ENCODE measurements at places on chromosomes 1 and 21.

GRCh38 chr1:113770031-113770430 lies 10.7 kb upstream of the PHTF1 start:
- no peak for DNase-seq

GRCh38 chr1:165300400-165300903 lies 56.1 kb downstream of the LMX1A start:
- DNase-seq, result no peak

- no peak for DNase-seq
Observed at GRCh38 chr1:237384213-237384612, 342.2 kb downstream of the RYR2 start.

DNA sequence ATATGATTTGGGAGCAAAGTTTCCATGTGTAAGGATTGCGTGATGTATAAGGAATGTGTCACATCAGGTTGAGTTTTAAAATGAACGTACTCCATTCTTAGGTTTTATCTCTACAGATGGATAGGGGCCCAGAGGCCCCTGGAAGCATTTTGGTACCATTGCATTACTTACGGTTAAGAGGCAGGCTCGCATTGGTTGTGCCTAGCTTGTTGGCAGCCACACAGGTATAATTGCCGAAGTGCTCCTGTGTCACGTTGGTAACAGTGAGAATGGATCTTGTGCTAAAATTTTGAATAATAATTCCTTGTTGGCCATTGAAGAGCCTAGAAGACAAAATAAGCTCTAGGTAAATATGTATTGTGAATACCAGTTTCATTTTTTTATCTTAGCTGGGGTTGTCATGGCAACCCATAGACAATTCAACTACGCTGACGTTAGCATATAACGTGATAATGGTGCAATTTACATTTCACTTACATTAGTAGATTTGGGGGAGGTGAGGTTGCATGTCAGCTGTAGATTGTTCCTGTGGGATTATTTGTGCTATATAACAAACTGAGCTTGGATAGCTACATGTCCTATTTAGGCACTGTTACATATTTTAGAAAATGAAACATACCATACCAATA lies 511.9 kb upstream of the ZRANB2 start:
- no peak for DNase-seq

- DNase-seq, result no peak
Observed at GRCh38 chr1:65267683-65268082, 41.7 kb upstream of the DNAJC6 start.

DNA sequence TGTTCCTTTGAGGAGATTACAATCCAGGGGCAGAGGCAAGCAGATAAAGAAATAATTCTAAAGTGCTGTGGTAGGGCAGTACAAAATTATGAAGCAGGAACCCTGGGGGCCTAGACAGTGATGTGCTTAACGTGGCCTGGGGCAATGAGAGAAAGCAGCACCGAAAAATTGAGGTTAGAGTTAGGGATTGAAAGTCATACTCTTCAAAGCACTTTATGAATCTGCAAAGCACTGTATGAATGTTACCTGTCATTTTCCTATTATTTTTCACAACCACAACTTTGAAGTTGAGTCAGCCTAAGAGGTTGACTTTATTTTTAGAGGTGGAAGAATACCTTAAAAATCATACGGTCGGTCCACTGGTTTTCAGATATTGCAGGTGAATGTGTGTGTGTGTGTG lies 183.4 kb upstream of the NFIA start:
- no peak for DNase-seq

- no peak for DNase-seq
Observed at GRCh38 chr1:107531065-107531908, 390.4 kb downstream of the NTNG1 start.

DNA sequence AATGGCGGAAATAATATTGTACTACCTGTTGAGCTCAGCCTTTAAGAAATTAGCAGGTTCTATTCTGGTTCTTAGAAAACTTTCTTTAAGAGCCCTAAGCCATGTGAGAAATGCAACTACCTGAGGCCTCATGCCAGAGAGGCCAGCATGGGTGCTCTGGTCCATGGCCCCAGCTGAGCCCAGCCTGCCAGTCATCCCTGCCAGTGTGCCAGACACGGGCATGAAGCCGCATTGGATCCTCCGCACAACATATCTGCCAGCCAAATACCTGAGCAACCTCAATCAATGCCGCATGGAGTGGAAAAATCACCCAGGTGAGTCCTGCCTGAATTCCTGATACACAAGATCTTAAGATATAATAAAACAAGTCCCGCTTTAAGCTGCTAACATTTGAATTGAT lies 91.8 kb downstream of the C21orf91 start:
- DNase-seq, result no peak

DNA sequence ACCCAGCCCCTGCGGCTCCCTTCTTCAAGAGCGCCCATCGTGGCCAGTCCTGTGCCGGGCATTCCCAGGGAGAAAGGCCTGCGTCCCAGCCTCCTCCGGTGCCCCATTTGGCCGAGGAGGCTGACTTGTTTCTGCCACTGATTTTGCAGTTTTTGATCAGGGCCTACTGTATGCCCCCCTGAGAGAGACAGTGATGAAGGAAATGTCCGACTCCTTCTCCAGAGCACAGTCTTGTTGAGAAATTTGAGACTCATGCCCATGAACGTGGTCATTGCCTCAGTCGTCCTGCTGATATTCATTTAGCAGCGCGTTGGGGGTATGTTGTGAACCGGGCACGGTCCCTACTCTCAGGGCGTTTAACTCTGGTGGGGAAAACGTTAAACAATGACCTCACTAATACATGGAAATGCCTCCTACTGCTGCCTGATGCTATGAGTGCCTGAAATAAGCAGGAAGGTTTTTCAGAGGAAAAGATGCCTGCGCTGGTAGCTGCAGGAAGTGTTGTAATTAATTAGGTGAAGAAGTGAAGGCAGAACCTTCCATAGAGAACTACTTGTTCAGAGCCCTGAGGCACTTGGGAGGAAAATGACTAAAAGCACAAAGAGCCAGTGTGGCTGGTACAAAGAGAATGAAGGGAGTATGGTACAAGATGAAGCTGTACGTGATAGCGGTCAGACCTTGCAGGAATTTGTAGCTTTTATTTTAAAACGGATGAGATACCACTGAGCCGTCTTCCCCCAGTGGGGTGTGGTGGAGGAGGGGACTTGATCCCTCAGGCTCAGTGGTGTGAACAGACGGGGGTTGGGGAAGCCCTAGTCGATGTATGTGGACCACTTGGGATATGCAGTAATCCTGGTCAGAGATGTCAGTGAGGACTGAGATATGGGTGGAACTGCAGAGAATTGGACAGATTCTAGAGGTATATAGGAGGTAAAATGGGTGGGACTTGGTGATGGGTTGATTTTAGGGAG lies 730 bp downstream of the ZCCHC17 start:
- DNase-seq, result no peak

- DNase-seq, result no peak
Observed at GRCh38 chr1:32725615-32725982, 23.0 kb upstream of the SYNC start.

DNA sequence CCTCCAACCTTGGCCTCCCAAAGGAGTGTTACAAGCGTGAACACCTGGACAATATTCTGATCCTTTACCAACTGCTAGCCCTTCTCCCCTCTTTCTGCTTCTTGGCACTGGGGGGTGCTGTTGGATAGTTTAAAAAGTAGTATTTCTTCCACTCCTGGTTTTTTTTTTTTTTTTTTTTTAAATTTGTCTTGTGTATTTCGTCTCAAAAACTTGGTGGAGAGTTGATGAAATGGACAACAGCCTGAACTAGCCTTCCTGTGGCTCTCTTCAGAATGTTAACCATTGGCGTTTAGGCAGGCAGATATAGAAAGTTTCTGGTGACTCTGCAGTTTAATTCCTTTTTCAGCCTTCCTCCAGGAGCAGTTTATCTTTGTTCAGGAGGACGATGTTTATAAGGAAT lies 69.7 kb upstream of the USP24 start:
- no peak for DNase-seq

- no peak for DNase-seq
Observed at GRCh38 chr1:242006976-242007375, 8.1 kb upstream of the MAP1LC3C start.

DNA sequence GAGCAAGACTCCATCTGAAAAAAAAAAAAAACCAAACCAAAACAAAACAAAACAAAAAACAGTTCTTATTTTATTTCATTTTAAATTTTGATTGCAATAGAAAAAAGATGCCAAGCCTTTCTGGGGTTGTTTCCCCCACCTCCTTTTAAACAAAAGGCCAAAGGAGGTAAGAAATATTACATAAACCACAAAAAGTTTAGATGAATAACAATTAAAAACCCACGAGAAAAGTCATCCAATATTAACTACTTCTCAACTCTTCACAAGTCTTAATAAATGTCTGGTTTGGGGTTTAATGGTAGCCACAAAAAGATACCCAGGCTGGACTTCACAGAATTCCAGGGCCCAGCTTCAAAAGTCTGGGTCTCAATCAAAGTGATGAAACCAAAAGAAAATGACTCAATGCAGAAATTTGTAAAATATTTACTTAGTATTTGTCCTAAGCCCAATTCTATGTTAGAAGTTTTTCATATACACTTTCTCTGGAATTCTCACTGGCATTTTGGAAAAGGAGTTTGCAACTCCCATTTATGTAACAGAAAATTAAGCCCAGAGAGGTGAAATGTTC lies 47.0 kb upstream of the SDC3 start:
- DNase-seq, result no peak

DNA sequence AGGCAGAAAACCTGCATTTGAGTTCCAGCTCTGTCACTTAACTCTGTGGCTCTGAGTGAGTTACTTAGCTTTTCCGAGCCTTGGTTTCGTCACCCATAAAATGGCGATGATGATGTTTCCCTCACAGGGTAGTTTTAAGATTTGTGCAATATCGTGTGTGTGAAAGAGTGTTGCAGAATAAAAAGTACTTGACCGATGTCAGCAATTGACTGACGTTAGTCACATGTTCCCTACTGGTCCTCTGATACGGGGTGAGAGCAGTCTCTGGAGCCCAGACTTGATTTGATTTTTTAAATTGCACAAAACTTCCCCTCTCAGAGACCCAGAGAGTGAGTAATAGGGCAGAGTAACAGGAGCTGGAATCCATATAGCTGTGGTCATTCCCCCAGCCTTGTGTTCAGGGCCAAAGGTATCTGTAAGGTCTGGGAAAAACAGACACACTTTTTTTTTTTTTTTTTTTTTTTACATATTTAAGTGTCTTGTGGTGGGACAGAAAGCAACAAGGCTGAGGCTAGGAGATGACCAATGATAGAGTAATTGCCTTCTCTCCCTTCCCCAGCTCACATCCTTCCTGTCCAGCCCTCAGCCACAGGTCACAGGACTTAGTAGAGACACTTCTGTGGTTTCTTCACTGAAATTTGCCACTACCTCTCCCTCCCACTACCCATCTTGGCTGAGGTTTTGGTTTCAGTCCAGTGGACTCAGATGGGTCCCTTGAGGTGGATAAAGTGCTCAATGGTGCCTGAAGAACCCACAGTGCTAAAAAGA lies 2.0 kb downstream of the FCER1G start:
- DNase-seq, result no peak

DNA sequence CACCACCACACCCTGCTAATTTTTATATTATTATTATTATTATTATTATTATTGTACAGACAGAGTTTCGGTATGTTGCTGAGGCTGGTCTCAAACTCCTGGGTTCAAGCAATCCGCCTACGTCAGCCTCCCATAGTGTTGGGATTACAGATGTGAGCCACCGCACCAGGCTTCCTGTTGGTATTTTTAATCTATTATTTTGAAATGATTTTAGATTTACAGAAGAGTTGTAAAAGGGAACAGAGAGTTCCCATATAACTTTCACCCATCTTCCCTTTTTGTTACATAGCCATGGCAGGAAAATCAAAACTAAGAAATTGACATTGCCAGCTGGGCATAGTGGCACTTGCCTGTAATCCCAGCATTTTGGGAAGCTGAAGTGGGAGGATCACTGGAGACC lies 42.9 kb upstream of the CITED4 start:
- DNase-seq, result no peak

DNA sequence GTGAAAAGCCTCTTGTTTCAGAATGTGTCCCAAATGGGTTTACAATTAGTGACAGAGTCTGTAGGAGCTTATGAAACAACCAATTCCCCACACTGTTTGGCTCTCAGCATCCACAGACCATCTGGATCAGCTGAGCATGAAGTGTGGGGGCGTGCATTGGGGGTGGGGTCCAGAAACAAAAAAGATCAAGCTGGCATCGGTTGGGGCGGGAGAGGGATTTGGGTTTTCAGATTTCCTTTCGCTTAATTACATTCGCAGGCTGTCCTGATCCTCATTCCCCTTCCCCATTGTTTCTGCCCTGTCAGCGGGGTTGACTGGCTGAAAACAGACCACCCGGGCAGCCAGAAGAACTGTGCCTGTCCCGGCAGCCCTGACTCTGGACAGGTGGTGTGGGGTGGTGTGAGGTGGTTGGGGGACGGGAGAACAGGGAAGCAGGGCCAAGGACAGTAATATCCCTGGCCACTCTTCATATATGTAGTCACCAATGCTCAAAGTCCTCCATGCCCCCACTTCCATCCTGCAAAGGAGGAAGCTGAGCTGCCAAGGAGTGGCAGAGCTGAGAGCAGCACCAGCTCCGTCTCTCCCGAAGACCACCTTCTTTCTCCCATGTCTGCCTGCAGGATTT lies 92.0 kb downstream of the IER5 start:
- no peak for DNase-seq

GRCh38 chr1:148373192-148373925 lies 109.7 kb downstream of the PPIAL4G start:
- DNase-seq, result no peak

- DNase-seq, result no peak
Observed at GRCh38 chr21:44442266-44443125, 12.8 kb upstream of the LRRC3 start.

DNA sequence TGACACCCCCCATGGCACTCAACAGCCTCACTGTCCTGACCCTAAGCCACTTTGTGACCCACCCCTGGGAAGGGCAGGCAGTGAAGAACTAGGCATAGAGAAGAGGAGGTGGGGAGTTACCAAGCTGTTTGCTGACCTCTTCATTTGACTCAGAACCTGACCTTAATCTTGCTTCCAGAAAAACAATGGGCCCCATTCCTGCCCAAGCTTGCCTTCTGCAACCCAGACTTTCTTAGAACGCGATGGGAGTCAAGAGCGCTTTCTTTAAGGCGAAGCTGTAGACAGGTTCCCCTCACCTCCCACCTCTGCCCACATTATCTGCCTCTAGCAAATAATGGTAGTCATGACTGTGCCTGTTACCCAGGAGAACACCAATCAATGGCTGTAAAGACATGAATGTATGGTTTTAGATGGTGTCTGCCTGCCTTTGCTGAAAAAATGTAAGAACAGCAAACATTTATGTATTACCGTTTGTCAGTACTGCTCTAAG lies 8.2 kb upstream of the CBR3 start:
- DNase-seq, result no peak

- DNase-seq, result no peak
Observed at GRCh38 chr1:12414444-12415018, 184.7 kb downstream of the VPS13D start.

- no peak for DNase-seq
Observed at GRCh38 chr1:234926264-234926558, 202.4 kb downstream of the TOMM20 start.

DNA sequence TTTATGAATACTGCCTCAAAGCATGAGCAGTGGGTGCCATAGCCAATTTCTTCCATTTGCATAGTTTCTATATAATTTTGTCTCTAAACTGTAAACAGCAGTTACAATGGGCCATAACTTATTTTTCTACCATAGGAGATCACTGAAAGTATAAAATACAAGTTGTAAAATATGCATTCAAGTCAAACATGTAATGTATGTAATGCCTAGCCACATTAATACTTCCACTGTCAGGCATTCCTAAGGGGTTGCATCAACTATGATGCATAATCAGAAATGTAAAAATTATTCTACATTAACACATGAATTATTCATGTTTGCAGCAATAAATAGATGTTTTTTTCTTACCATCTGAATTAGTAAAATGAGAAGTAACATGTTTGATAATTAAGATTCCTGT lies 560.3 kb upstream of the ZP4 start:
- DNase-seq, result no peak
